Thoracic aorta endothelial cell (primary cell): ENCODE measurements at places on chromosomes 7 and 10. TPM values are rescaled to one million over a fixed set of nuclear protein-coding genes. Genes with fewer than 3 reads are reported as not detected.

The CFTR gene
- not detected in 2 replicates for total RNA-seq

The SPDYE2B gene
- total RNA-seq = not detected in 2 replicates

The HOXA1 gene
- total RNA-seq = 0.65 and 0.93 TPM in 2 replicates

The ABCB4 gene
- total RNA-seq = 0.14 TPM in 1 of 2 replicates, not detected in the other

The UPK3BL2 gene
- total RNA-seq = 0.80 and 3.7 TPM in 2 replicates

The FAM180A gene
- not detected in 2 replicates for total RNA-seq

The EBLN1 gene
- not detected in 2 replicates for total RNA-seq

The TMEM236 gene
- total RNA-seq = 0.14 and 0.66 TPM in 2 replicates

The PODXL gene
- 205 and 263 TPM in 2 replicates for total RNA-seq

The CLRN3 gene
- not detected in 2 replicates for total RNA-seq

The OPALIN gene
- not detected in 2 replicates for total RNA-seq

The MRLN gene
- total RNA-seq = not detected in 2 replicates

The GRB10 gene
- total RNA-seq = 98.8 and 131 TPM in 2 replicates

The ADCK2 gene
- total RNA-seq = 20.2 and 26.7 TPM in 2 replicates

The SPDYE17 gene
- total RNA-seq = not detected in 2 replicates

The LZTS2 gene
- total RNA-seq = 38.6 and 52.3 TPM in 2 replicates

The CRPPA gene
- total RNA-seq = 2.2 and 2.3 TPM in 2 replicates

The PON1 gene
- total RNA-seq = not detected in 2 replicates

The CASTOR2 gene
- total RNA-seq = 10.8 and 13.6 TPM in 2 replicates

The EN2 gene
- total RNA-seq = not detected in 2 replicates

The SUN3 gene
- not detected in 2 replicates for total RNA-seq

The ZNF485 gene
- 2.4 and 3.3 TPM in 2 replicates for total RNA-seq

The STEAP1 gene
- 62.9 and 70.6 TPM in 2 replicates for total RNA-seq

The ADCY1 gene
- 0.40 and 0.43 TPM in 2 replicates for total RNA-seq

The SPDYE6 gene
- total RNA-seq = not detected in 2 replicates

The TMEM213 gene
- not detected in 2 replicates for total RNA-seq

The HECW1 gene
- total RNA-seq = not detected in 2 replicates
